ENCODE measurements at places on chromosomes 12 and 14. TPM values are rescaled to one million over a fixed set of nuclear protein-coding genes. Genes with fewer than 3 reads are reported as not detected.

DNA sequence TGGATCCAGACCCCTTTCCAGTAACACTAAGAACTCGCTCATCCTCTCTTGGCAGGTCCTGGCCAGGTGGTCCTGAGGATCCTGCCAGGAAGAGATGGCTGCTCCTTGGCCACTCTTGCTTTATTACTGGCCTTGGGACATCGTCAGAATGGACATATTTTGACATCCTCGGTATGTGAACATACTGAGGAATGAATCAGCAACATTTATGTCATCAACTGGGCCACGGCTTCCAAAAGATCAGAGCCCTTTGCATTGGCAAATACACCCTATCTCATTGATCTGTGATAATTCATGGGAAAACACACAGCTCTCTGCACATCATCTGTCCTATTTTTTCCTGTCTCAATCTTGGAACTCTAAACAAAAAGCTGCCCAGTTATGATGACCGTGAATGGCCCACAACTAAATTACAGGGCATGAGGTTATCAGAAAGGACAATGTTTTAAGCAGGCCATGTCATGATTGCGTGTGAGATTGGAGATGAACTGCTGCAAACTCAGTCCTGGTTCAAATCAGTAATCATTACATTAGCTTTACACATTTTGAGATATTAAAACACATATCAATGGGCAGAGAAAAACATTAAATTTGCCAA lies 1325.8 kb downstream of the AACS start:
- DNase-seq: no peak

DNA sequence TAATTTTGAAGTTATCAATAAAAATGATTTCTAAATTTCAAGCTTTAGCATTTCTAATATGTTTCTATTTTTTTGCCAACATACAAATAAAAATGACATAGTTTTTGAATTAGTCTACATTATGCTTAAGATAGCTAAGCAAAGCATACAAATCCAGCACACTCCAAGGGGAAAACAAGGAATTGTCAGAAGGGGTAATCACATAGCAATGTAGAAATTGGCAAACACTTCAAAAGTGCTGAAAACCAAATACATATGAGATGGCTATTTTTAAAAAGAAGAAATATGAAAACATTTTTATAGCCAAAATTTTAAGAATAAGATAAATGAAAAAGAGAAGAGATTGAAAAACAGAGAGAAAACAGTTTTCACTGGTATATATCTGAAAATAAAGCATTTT lies 308.0 kb downstream of the SLC6A15 start:
- no peak for DNase-seq

DNA sequence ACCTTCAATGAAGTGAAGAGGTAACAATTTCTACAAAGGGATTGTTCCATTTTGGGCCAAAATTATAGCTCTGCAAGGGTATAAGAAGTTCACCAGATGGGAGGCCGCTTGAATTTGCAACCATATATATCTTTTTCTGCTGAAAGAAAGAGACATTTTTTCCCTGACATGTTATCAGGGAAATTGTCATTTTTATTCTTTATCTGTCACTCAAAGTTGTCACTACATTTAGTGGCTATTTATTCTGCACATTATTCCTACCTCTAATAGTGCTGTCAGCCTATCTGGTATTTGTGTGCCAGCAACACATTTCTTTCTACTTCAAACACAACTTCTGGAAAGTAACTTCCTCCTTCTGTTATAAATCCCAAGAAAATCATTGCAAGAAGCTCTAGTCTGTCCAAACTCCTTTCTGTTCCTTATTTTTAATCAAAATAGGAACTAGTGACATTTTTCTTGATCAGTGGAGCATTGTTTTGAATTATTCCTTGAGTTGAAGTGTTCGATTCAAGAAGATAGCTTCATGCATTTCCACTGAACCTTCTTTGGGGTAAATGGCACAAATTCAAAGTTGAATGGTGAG lies 137.9 kb upstream of the ATP2B1 start:
- DNase-seq: no peak

DNA sequence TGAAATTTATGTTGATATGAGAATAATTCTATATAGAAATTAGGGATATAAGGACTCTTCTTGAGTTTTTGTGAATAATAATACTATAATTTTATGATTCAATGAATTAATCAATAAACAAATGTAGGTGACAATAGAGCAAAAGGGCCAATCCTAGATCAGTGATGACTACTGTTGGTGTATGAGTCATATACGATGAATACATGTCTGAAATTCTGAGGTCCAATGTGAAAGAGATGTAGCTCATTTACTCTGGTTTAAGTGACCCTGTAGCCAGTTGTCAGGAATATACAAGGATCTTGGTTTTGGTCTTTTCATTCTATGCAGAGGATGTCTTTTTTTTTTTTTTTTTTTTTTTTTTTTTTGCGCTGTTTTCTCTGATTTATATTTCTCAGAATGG lies 72.1 kb upstream of the RTL1 start:
- DNase-seq: no peak

GRCh38 chr12:46384451-46385309 lies 12.1 kb upstream of the SLC38A2 start:
- DNase-seq: no peak

DNA sequence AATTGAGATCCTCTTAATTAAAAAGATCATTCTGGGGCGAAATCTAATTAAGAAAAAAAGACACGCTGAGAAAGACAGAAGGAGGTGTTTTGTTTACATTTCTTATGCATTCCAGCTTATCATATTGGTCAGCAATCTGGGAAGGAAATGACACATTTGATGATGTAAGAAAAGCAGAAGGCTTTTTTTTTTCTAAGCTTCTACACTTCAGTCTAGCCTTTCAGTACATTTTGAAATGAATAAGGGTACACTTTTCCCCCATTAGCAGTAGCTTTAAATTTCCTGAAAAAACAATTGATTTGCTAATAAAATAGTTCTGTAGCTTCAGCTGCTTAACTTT lies 5.9 kb upstream of the GSC start:
- DNase-seq: no peak

GRCh38 chr12:67442347-67442841 lies 173.2 kb downstream of the CAND1 start:
- DNase-seq: no peak

- no peak for DNase-seq
Measured at GRCh38 chr14:24456980-24457379, 14.4 kb upstream of the SDR39U1 start.

DNA sequence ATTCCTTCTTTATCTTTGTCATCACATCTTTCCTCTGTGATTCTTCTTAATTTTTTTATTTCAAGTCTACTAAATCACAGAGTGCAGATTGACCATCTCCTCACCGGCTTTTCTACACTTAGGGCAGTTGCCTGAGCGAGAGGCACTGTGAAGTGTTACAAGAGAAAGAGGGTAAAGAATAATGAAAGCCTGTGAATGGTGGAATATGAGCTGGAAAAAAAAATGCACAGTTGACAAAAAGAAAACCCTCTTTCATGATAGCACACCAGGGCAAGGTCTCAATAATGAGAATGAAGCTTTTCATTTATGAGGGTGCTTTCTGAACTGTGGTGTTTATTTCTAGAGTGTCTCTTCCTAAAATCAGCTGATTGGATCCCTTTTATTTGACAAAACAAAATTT lies 106.2 kb upstream of the PDE3A start:
- DNase-seq: no peak

The MYF6 gene
- total RNA-seq: 0.37 TPM

The PGF gene
- total RNA-seq: 9.5 TPM

The NANOG gene
- not detected for total RNA-seq

The GRIP1 gene
- 3.2 TPM for total RNA-seq

The IFNG-AS1 gene
- total RNA-seq: 0.28 TPM

All from omental fat pad (tissue), 4 donors.